Cortex of kidney (tissue), 1 donor: ENCODE measurements at places on chromosomes 4 and X.

GRCh38 chr4:25252230-25253070 is 18.6 kb downstream of the PI4K2B start:
- DNase-seq = no peak

DNA sequence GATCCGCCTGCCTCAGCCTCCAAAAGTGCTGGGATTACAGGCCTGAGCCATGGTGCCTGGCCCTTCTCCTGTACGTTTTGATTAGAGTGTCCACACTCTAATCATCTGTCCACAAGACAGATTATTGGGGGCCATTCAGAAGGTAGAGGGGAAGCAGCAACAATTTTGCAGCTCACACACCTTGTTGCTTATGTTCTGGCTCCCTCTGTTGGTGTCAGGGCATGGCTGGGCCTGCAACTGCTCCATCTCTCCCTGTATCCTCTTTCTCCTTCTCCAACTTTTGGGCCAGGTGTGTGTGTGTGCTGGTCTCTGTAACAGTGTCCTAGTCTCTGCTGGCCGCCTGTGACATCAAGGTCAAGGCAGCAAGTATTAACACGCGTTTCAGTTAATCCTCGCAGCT is 125.5 kb upstream of the MBNL3 start:
- DNase-seq = no peak

DNA sequence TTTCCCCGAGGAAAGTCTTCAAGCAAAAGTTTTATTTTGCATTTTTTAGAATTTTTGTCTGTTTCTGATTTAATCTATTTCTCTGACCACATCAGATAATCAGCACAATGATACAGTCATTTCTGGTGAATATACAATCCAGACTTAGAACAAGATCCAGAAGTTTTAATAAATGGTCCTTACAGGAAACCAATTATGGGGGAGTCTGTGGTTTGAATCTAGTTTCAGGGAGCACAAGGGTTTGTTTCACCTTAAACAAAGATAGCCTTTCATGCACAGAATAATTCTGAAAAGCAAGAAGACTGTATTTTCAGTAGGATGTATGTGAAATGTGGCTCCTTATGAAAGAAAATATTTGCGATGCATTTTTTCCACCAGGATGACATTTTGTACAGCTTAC is 158.5 kb upstream of the ARSJ start:
- no peak for DNase-seq

DNA sequence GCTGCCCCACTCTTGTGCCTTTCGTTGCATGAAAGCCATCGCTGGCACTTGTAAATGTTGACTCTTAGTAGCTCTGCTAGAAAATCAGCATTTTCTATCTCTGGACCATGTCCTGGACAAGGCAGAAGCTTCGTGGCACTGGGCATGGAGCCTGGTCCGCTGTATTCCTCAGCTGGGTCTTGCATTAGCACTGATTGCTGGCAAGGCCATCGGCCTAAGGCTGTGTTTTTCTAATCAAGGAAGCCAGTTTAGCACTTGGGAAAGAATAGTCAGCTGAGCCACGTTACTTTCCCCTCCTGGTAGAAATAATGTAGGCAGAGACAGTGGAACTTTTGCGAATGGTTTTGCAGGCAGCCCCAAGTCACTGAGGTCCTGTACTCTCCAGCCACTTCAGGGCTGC is 180.2 kb upstream of the EOLA2 start:
- DNase-seq = no peak

DNA sequence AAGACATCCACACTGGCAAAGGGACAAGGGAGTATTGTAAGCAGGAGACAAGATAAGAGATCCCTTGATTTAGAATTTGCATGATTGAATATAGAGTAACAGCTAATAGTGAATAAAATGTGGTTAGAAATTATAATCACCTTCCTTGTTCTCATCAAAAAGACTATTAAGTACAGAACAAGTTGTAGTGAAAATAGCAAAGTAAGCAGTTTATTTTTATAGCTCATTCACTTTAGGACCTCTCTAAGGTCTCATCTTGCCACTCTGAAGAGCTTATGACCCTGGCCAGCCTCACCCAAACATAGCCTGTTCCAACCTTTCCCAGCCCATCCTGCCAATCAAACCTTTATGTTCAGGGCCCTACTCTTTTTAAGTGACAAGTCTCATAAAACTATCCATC is 30.6 kb downstream of the MID2 start:
- DNase-seq = no peak

GRCh38 chrX:45889471-45889870 is 655.8 kb downstream of the ZNF674 start:
- no peak for DNase-seq

GRCh38 chr4:41420541-41420940 is 117.4 kb upstream of the LIMCH1 start:
- no peak for DNase-seq

GRCh38 chr4:6368601-6369000 is 99.0 kb downstream of the WFS1 start:
- no peak for DNase-seq

GRCh38 chr4:140691369-140691768 is 64.8 kb downstream of the TBC1D9 start:
- no peak for DNase-seq

DNA sequence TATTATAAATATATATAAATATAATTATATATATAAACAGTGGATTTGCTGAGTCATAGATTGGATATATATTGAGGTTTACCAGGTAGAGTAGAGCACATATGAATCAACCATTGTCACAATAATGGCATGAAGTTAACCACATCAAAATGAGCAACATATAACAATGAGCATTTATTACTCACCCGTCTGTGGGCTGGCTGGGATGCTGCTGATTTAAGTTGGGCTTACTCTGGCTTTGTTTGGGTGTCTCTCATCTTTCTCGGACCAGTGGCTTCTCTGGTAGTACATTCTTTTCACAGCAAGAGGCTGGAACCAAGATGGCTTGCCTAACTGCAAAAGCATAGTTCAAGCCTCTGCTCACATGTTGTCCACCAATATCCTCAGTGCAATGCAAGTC is 111.7 kb upstream of the TAPT1 start:
- DNase-seq = no peak
